ENCODE measurements at places on chromosomes 7 and 10. TPM values are rescaled to one million over a fixed set of nuclear protein-coding genes. Genes with fewer than 3 reads are reported as not detected.

GRCh38 chr7:77415476-77415822 is 700 bp downstream of the GSAP start:
- DNase-seq: no peak
- no peaks in the 10 kb centered on the region for H3K27me3 ChIP-seq
- H3K36me3 ChIP-seq: no peaks in the 10 kb centered on the region
- peak overlapping the region; percentile 48 for H3K27ac ChIP-seq

The CFAP70 gene
- total RNA-seq: 36.9 TPM

DNA sequence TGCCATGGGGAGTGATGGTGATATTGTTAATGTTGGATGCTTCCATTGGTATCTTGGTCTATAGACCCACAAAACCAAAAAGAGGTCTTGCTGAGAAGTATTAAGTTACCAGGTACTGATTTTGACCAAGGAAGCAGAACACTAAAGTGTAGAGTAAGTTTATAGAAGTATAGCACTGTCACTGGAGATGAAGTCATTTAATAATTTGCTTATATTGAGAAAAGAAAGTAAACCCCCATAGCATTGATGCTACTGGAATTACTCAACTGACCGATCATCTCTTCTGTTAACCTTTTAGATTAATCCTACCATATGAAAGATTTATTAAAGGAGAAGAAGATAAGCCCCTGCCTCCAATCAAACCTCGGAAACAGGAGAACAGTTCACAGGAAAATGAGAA is 183.2 kb downstream of the RTKN2 start:
- H3K36me3 ChIP-seq: no peaks in the 10 kb centered on the region
- no peak for DNase-seq
- H3K27me3 ChIP-seq: no peaks in the 10 kb centered on the region
- peaks cover 11% of the 10 kb centered on the region for H3K4me1 ChIP-seq
- H3K27ac ChIP-seq: no peak overlapping the region

- H3K4me1 ChIP-seq: peaks cover 10% of the 10 kb centered on the region
- H3K27me3 ChIP-seq: no peaks in the 10 kb centered on the region
- no peak for DNase-seq
- no peak overlapping the region for H3K4me3 ChIP-seq
Observed at GRCh38 chr7:32023376-32023775, 46.8 kb downstream of the PDE1C start.

GRCh38 chr7:105911961-105912575 is 35.7 kb upstream of the ATXN7L1 start:
- no peaks in the 10 kb centered on the region for H3K4me1 ChIP-seq
- no peaks in the 10 kb centered on the region for H3K27me3 ChIP-seq
- no peak for DNase-seq
- H3K27ac ChIP-seq: no peak overlapping the region
- H3K36me3 ChIP-seq: no peaks in the 10 kb centered on the region
- H3K4me3 ChIP-seq: no peak overlapping the region

- no peak overlapping the region for H3K27ac ChIP-seq
- no peak for DNase-seq
- no peaks in the 10 kb centered on the region for H3K36me3 ChIP-seq
- H3K4me3 ChIP-seq: no peak overlapping the region
- H3K27me3 ChIP-seq: no peaks in the 10 kb centered on the region
- H3K4me1 ChIP-seq: no peaks in the 10 kb centered on the region
Observed at GRCh38 chr7:28195910-28196620, 15.5 kb upstream of the JAZF1 start.

GRCh38 chr7:114930829-114931655 is 9.1 kb downstream of the MDFIC start:
- H3K36me3 ChIP-seq: no peaks in the 10 kb centered on the region
- H3K4me3 ChIP-seq: no peak overlapping the region
- peaks cover 7% of the 10 kb centered on the region for H3K4me1 ChIP-seq
- no peaks in the 10 kb centered on the region for H3K27me3 ChIP-seq

DNA sequence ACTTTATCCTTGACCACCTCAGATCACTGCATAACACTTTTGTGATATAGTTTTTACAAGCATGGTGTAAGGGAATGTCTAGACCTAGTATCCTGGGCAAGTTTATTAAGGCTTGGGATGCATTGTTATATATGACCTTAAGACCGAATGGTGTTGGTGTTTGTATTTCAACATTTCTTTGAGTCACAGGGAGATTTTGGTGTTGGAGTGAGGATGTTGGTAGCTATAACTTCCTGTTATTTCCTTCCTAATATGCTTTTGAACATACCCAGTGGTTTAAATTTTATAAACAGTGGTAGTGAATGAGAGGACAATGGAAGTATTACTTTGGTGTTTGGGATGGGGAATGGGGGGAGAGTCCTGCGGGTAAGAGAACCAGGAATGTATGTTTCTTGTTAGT is 2.6 kb downstream of the EXOC4 start:
- H3K27me3 ChIP-seq: no peaks in the 10 kb centered on the region
- H3K36me3 ChIP-seq: no peaks in the 10 kb centered on the region
- DNase-seq: no peak
- H3K4me1 ChIP-seq: no peaks in the 10 kb centered on the region
- H3K4me3 ChIP-seq: no peak overlapping the region

The CCL24 gene
- total RNA-seq: not detected

Data from ovary (tissue), 10 donors.